Activated CD8-positive, alpha-beta memory T cell treated with anti-CD3 and anti-CD28 coated beads for 1 hour (primary cell): ENCODE measurements at places on chromosomes 3 and 15.
A peak's percentile ranks its signal among the peaks of the same experiment; 100 is the strongest.

GRCh38 chr15:69272891-69273290 lies 25.8 kb upstream of the PAQR5 start:
- no peak for DNase-seq

DNA sequence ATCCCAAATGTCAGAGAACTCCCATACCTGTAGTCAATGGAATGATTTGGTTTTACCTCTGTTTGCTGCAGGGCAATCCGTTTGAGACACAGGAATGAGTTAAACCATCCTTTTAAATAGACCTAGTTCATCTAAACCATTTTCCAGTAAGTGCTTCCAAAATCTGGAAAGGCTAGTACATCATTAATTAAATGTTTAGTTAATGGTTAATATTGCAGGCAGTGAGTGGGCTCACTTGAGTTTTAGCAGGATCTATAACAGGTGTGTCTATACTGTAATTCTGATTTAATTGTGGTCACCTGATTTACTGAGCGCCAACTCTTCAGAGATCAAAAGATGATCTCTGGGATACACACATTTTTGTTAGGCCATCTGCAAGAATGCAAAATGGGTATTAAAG lies 353.9 kb upstream of the ROPN1 start:
- DNase-seq: no peak

DNA sequence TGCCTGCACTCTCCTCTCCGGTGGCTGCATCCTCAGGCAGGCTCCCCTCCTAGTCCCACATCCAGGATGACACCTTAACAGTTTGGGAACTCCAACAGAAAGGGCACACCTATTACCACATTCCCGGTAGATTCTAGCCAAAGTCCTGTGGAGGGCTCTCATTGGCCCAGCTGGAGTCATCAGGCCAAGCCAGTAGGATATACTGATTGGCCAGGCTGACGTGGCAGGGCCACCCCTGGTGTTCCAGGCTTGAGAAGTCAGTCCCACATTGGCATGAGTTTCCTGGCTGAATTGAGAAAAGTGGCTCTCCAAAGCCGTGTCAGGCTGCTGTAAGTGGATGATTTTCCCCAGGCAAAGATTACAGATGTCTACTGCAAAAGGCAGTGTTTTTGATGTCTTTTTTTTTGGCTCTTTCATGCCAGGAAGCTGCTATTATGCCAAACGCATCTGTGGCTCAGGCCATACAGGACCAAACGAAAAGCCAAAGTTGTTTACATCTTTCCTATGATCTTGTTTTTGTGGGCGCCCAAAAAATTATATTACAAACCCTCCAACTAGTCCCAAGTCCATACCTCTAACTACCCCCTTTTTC lies 6.6 kb upstream of the BLM start:
- no peak for DNase-seq

GRCh38 chr3:172343979-172344378 lies 104.3 kb downstream of the GHSR start:
- no peak for DNase-seq

GRCh38 chr3:31307131-31307785 lies 225.5 kb upstream of the STT3B start:
- no peak for DNase-seq

DNA sequence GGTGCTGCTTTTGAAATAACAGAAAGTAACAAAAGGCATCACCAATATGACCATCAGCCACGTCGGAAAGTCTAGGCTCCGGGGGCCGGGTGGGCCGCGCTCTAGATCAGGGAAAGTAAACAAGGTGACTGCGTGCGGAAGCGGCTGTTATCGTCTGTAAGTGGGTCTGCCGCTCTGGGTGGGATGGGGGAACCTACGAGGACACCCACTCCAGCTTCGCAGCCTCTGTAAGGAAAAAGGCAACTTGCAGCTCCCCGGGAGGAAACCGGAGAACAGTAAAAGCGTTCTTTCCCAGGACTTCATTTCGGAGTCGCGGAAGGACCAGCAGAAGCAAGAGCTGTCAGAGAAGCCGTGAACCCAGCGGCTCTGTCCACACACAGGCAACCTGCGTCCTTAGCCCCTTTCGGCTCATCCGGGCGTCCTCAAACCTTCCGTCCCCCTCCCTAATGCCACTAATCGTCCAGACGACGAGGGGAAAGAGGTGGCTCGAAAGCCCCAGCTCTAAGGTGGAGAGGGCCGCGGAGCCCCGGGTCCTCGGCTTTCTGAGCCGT lies 461 bp downstream of the XRN1 start:
- DNase-seq: no peak

GRCh38 chr3:63886858-63887257 lies 23.2 kb downstream of the ATXN7 start:
- no peak for DNase-seq

DNA sequence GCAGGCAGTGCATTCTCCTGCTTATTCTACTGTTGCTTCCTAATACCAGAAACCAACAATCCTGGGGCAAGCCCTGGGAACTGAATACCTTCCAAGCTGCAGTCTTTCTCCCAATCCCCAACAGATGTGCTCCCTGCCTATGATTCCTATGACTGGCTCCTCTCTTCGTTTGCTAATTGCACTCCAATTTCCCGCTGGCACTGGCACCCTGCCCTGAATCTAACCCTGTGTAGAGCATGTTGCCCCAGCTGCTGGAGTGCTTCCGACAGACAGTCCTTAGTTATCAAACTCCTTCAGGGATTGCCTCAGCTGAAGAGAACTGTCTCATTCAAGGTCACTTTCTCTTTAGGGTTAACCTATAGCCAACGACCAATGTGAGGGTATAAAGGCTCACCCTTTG lies 214.1 kb downstream of the NECTIN3 start:
- no peak for DNase-seq

DNA sequence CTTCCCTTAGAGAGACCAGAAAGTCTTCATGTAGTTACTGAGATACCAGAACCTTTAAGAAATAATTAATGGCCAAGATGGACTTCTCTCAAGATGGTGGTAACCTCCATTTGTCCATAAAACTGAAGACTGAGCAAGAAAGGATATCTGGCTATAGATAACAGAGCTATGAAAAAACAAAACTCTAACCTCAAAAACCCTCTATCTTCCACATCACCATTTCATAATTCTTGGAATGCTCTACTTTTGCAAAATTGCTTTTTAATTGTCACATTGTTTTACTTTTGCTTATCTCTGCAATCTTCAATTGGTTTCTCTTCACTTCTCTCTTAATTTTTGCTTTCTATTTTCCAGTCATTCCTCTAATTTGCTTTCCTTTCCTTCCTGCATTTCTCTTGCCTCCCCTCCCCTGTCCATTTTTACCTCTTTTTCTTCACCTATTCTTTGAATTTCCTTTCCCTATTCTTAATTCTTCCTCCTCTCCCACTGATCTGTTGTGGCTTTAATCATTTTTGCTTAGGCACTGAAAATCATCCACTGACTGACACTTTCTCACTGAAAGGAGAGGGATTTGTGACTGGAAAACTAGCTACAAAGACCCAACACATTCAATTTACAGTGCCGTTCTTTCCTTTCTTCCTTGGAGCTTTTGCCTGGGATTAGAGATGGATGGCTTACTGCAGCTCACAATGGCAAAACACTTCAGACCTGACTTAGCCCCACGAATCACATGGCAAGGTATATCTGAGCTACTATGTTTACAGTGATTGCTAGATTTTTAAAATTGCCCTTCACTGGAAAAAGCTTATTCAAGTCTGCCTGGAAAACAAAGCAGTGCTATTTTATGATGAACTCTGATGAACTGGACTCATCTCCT lies 242.8 kb downstream of the CHST2 start:
- DNase-seq: no peak

DNA sequence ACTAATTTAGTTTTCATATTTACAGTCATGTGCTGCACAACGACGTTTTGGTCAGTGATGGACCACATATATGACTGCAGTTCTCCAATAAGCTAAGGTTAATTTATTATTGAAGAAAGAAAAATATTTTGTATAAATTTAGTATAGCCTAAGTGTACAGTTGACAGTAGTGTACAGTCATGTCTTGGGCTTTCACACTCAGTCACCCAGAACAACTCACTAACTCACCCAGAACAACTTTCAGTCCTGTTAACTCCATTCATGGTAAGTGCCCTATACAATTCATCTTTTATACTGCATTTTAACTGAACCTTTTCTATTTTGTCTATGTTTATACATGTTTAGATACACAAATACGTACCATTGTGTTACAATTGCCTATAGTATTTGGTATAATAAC lies 3.8 kb upstream of the GABRR3 start:
- no peak for DNase-seq

- DNase-seq: no peak
Observed at GRCh38 chr3:32404714-32405113, 13.1 kb downstream of the CMTM7 start.

DNA sequence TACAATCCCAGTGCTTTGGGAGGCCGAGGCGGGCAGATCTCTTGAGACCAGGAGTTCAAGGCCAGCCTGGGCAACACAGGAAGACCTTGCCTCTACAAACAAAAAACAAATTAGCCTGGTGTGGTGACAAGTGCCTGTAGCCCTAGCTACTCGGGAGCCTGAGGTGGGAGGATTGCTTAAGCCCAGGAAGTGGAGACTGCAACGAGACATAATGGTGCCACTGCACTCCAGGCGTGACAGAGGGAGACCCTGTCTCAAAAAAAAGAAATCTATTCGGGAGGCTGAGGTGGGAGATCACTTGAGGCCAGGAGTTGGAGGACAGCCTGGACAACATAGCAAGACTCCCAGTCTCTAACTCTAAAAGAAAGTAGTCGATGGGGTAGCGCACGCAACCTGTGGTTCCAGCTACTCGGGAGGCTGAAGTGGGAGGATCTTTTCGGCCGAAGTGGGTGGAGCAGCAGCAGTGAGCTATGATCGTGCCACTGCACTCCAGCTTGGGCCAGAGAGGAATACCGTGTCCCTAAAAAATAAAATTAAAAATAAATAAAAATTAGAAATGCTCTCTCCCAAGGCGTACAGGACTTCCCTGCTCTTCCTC lies 775 bp downstream of the C3orf33 start:
- peak; percentile 24 for DNase-seq

DNA sequence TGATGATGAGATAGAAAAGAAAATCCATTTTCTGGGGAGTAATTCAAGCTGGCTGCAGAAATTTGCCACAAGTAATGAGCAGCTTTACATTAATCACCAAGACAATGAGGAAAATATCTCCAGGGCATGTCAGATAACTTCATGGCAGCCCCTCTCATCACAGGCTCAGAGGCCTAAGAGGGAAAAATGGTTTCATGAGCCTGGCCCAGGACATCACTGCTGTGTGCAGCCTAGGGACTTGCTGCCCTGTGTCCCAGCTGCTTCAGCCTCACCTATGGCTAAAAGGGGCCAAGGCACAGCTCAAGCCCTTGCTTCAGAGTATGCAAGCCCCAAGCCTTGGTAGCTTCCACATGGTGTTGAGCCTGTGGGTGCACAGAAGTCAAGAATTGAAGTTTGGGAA lies 161.7 kb downstream of the OPA1 start:
- DNase-seq: no peak

DNA sequence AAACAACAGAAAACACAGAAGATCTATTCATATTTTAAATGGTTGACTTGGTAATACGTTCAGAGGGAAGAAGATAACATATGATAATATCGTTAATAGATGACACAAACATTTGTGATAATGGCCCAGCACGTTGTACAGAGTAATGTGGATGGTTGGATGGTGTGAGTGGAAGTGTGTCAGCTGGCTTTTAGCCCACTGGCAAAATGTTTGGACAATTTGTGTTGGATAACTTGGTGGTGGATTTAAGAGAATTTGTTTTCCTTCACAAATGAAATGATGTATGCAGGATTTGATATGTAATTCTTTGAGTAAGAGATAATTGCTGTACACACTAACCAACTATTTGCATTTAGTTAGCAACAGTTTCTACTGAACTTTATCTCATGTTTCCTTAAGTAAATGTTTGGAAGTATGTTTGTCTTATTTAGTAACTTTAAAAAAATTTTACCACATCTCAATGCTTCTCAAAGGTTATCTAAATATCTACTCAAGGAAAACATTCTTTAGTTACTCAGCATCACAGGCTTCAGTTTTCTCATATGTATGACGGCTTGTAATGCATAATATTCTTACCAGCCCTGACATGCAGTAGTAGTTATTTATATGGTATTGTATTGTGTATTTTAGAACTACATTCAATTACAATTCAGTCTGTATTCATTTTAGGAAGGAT lies 328.5 kb upstream of the GOLIM4 start:
- no peak for DNase-seq

- DNase-seq: no peak
Observed at GRCh38 chr15:79887054-79887930, 9.5 kb downstream of the MTHFS start.

GRCh38 chr3:144409319-144409718 lies 437.7 kb downstream of the DIPK2A start:
- no peak for DNase-seq

GRCh38 chr3:181384970-181385369 lies 326.8 kb upstream of the SOX2 start:
- no peak for DNase-seq

DNA sequence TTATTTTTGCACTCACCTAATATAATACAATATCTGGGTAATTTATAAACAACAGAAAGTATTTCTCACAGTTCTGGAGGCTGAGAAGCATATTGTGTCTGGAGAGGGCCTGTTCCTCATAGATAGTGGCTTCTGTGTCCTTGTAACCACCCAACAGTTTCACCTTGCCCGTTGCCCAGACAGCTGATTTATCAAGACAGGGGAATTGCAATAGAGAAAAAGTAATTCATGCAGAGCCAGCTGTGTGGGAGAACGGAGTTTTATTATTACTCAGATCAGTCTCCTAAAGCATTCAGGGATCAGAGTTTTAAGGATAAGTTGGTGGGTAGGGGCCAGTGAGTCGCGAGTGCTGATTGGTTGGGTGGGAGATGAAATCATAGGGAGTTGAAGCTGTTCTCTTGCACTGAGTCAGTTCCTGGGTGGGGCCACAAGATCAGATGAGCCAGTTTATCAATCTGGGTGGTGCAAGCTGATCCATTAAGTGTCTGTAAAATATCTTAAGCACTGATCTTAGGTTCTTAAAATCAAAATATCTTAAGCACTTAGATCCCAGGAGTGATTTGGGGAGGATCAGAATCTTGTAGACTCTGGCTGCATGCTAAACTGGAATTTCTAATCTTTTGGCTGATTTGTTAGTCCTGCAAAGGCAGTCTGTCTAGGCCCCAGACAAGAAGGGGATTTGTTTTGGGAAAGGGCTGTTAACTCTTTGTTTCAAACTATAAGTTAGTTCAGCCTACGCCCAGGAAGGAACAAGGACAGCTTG lies 33.9 kb upstream of the C15orf39 start:
- DNase-seq: no peak
